Natural killer cell treated with Interleukin-12 subunit alpha and Interleukin-12 subunit beta and Interleukin-15 and Interleukin-18, amount 100 ng/mL, for 72 hours (primary cell): ENCODE measurements at places on chromosomes 11 and 22. TPM values are rescaled to one million over a fixed set of nuclear protein-coding genes. Genes with fewer than 3 reads are reported as not detected.

The RIMBP3B gene
- 0.14 TPM for total RNA-seq

The PRR33 gene
- not detected for total RNA-seq

DNA sequence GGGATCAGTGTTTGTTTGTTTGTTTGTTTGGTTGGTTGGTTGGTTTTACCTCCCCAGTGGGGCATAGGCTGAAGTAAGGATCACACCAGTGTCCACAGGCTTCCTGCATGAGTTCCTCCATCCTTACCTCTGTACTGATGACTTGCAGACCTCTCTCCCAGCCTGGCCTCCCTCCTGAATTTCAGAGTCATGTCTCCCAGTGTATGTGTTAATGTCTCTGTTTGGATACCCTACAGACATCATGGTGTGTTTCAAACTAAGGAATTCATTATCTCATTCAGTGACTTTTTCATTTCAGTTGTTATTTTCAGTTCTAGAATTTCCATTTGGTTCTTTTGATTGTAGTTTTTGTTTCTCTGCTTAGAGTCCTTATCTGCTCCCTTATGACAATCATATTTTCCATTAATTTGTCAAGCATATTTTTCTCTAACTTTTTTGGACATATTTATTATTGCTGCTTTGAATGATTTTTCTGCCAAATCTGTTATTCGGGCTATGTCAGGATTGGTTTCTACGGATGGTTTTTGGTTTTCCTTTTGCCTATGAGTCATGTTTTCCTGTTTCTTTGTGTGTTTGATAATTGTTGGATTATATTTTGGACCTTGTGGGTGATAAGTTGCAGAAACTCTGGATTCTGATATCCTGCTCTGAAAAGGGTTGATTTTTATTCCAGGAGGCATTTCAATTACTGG, 23.6 kb downstream of the MYEOV start:
- H3K27ac ChIP-seq = no peak overlapping the region
- H3K36me3 ChIP-seq = no peaks in the 10 kb centered on the region
- H3K27me3 ChIP-seq = peaks cover 6% of the 10 kb centered on the region
- H3K4me1 ChIP-seq = peaks cover 13% of the 10 kb centered on the region

GRCh38 chr22:18042685-18043084, 18.3 kb upstream of the MICAL3 start:
- H3K36me3 ChIP-seq = no peaks in the 10 kb centered on the region
- DNase-seq = no peak
- H3K4me1 ChIP-seq = no peaks in the 10 kb centered on the region
- H3K27ac ChIP-seq = no peak overlapping the region
- H3K27me3 ChIP-seq = peaks cover 11% of the 10 kb centered on the region

GRCh38 chr22:41482319-41482935, 13.5 kb downstream of the ACO2 start:
- no peak for DNase-seq
- peaks cover 15% of the 10 kb centered on the region for H3K4me1 ChIP-seq
- no peaks in the 10 kb centered on the region for H3K36me3 ChIP-seq
- H3K27me3 ChIP-seq = no peaks in the 10 kb centered on the region
- H3K4me3 ChIP-seq = no peak overlapping the region

GRCh38 chr11:95140397-95141033, 50.9 kb downstream of the ENDOD1 start:
- H3K4me3 ChIP-seq = no peak overlapping the region
- peaks cover 18% of the 10 kb centered on the region for H3K27me3 ChIP-seq
- no peak overlapping the region for H3K27ac ChIP-seq
- no peaks in the 10 kb centered on the region for H3K4me1 ChIP-seq

GRCh38 chr11:12165237-12165875, 55.0 kb downstream of the MICAL2 start:
- DNase-seq = no peak
- no peaks in the 10 kb centered on the region for H3K27me3 ChIP-seq
- H3K4me1 ChIP-seq = peaks cover 35% of the 10 kb centered on the region
- H3K27ac ChIP-seq = no peak overlapping the region

DNA sequence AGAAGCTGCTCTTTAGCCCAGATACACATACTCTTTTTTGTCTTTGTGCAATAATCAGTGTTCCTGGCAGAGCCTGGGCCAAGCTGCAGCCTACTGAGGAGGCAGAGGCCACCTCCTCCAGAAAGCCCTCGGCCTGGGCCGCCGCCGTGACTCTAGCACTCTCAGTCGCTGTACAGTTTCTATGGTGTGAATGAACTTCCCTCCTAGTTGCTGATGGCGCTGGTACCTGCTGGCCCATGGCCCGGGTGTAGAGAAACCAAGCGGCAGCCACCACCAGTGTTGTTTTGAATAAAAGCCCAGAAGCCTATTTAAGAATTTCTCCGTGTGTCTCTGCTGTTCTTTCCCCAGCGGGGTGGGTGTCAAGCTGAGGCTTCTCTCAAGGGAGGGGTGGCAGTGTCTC, 118.9 kb downstream of the CACNA1I start:
- no peak for DNase-seq
- H3K36me3 ChIP-seq = no peaks in the 10 kb centered on the region
- H3K4me1 ChIP-seq = no peaks in the 10 kb centered on the region
- H3K27ac ChIP-seq = no peak overlapping the region

- no peak overlapping the region for H3K27ac ChIP-seq
- no peaks in the 10 kb centered on the region for H3K36me3 ChIP-seq
- no peak for DNase-seq
- H3K4me1 ChIP-seq = no peaks in the 10 kb centered on the region
- H3K4me3 ChIP-seq = no peak overlapping the region
- H3K27me3 ChIP-seq = peaks cover 28% of the 10 kb centered on the region
Observed at GRCh38 chr11:116513278-116513823, 259.4 kb downstream of the BUD13 start.

- H3K4me1 ChIP-seq = peaks cover 13% of the 10 kb centered on the region
- no peak overlapping the region for H3K27ac ChIP-seq
- H3K36me3 ChIP-seq = no peaks in the 10 kb centered on the region
- no peaks in the 10 kb centered on the region for H3K27me3 ChIP-seq
- DNase-seq = no peak
Observed at GRCh38 chr11:47357985-47358730, 5.7 kb upstream of the MYBPC3 start.

DNA sequence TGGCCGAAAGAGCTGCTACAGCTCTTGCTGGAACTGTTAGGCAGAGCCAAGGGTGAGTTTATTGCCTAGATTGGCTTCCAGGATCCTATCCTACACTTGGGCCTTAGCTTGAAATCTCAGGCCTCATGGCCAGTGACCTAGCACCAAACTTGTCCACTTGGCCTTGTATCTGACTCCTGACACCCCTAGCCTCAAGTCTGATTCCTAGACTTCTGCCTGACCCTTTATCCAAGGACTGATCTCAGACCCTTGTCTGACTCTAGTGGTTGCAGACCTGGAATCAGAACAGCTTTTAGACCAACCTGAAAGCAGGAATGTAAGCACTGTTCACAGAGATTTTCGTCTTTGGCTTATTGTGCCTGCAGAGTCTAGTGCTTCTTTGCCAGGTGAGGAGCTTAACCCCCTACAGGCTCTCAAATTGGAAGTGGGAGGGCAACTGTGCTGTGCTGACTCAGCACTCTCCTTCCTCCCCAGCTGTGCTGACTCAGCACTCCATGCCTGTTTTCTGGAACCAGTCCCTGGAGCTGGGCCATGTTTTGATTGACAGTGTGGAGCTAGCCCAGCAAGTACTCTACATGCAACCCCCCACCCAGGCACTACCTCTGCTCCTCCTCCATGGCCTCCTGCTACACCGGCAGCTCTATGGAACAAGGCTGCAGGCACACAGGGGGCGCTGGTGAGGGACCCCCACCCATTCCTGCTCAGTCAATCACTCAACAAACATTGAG, 35.1 kb downstream of the RRP8 start:
- H3K4me1 ChIP-seq = no peaks in the 10 kb centered on the region
- no peak for DNase-seq
- H3K27ac ChIP-seq = no peak overlapping the region
- peaks cover 6% of the 10 kb centered on the region for H3K36me3 ChIP-seq
- H3K27me3 ChIP-seq = no peaks in the 10 kb centered on the region
- H3K4me3 ChIP-seq = no peak overlapping the region

- H3K4me3 ChIP-seq = no peak overlapping the region
- DNase-seq = no peak
- H3K4me1 ChIP-seq = no peaks in the 10 kb centered on the region
- H3K27ac ChIP-seq = no peak overlapping the region
Observed at GRCh38 chr11:131036514-131036913, 120.2 kb upstream of the SNX19 start.
